ENCODE measurements at places on chromosomes 5 and 9.

DNA sequence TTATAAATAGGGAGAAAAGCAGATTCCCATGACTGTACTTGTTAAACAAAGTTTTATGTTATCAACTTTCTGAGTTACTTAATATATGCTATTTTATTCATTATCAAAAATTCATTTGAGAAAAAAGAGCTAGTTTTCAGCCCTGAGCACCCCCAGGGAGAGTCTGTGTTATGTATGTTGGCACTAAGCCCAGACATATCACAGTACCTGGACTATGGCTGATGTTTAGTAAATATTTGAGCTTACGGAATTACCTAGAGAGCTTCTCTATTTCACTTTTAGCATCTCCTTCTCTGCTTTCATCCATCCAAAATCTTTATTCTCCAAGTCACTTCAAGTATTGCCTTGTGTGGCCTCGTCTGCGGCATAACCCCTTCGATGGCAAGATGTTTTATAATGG is 225.9 kb upstream of the PCSK5 start:
- DNase-seq, result no peak

- DNase-seq, result no peak
These were observed 93.7 kb upstream of the SMC5 start for GRCh38 chr9:70165006-70165602.

GRCh38 chr9:116899337-116900006 is 212.4 kb downstream of the TRIM32 start:
- DNase-seq, result no peak

- DNase-seq, result no peak
These were observed 984.5 kb upstream of the CDH18 start for GRCh38 chr5:20972419-20972925.

GRCh38 chr9:131289301-131290035 is at the start of gene PLPP7:
Gene PLPP7 (plus strand): TSS chr9:131289723. CDS start chr9:131289998, 275 bp downstream.
- DNase-seq, result no peak

DNA sequence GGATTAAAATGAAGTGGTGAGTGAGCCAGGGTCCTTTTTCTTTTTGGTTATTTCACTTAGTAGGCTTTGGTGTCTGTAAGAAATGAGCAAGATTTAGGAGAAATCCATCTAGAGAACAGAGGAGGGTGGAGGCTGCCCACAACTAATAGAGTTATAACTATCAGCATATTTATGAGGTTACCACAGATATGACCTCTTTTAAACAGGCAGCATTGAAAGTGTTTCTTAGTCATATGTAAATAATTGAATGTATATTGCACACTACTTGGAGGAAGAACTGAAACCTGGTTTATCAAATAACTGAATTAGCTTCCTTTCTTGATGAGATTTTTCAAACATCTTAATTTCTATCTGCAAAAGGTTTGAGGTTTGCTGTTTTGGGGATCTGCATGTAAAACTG is 483.1 kb upstream of the PIK3R1 start:
- DNase-seq, result no peak

DNA sequence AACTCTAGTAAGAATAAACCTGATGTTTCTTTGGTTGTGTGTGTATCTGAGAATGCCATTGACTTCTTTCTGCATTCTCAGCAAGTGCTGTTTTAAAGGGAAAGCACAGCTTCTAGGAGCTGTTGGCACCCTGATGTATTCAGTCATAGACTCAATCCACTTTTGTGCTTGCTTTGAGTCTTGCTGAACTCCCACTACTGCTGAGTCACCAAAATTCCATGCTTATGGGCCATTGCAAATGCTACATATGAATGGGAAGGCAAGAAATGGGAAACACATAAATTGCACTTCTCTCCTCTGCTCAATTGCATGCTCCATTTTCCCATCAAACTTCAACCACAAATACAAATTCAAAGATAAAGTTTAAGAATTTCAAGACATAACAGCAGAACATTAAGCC is 9.8 kb upstream of the FTMT start:
- no peak for DNase-seq

DNA sequence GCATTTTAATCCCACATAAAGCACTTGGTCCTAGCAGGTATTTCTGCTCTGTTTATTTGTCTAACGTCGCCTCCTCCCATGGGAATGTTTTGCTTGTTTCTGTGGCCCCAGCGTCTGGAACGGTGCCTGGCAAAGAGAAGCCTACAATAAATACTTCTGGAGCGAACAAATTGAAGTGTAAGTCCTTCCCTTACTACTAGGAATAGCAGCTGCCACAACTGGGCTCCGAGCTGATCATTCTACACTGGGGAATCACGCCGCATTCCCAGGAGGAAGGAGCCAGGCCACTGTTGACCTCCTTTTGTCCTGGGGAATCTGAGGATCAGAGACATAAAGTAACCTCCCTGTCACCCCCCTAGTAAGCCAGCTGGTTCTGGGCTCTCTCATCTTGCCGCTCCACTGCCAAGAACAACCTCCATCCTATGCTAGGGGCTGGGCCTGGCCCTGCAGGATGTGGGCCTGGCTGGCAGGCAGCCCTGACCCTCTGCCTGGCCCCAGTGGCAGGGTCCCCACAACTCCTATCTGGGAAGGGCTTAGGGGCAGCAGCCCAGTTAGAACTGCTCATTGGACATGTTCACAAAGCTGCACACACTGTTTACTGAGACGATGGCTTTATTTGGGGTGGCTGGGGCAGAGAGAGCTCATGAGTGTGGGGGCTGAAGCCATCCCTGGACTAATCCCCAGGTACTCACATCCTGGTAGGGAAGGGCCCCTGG is 82.8 kb downstream of the GTF3C4 start:
- DNase-seq, result no peak

All from stimulated activated CD8-positive, alpha-beta memory T cell treated with anti-CD3 and anti-CD28 coated beads, Interleukin-15, amount 100 ng/mL, for 1 hour (primary cell).